Activated CD4-positive, alpha-beta T cell treated with anti-CD3 and anti-CD28 coated beads, Interleukin-2, Interleukin-4, amounts not matched to agents 100 ng/mL and 50 ng/mL, durations not matched to agents 16 hours and 8 hours (primary cell): ENCODE measurements at places on chromosomes 12 and 14.
A peak's percentile ranks its signal among the peaks of the same experiment; 100 is the strongest.

- no peak for DNase-seq
Observed at GRCh38 chr12:22993609-22994315, 368.8 kb downstream of the ETNK1 start.

- no peak for DNase-seq
Observed at GRCh38 chr14:91400696-91401095, 16.9 kb downstream of the CCDC88C start.

- DNase-seq: no peak
Observed at GRCh38 chr14:105050551-105050897, 14.7 kb downstream of the GPR132 start.

- DNase-seq: peak; percentile 61
Observed at GRCh38 chr12:54411391-54412241, 7.5 kb downstream of the ITGA5 start.

DNA sequence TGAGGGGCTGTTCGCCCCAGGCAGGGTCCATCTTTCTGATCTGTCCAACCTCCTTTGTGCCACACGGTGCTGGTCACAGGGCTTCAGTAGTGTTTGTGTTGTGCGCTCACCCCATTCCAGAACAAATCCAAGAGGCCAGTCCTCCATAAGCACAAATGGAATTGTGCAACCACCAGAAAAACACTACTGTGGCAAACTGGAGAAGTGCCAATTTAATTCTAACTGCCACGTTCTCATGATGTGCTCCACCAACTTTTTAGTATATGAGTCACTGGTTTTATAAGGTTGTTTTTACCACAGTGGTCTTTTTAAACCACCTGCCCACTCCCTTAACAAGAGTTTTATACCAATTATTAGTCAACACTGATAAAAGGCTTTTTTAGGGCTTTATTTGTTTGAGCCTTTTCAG lies 380.2 kb downstream of the NAV3 start:
- DNase-seq: no peak

DNA sequence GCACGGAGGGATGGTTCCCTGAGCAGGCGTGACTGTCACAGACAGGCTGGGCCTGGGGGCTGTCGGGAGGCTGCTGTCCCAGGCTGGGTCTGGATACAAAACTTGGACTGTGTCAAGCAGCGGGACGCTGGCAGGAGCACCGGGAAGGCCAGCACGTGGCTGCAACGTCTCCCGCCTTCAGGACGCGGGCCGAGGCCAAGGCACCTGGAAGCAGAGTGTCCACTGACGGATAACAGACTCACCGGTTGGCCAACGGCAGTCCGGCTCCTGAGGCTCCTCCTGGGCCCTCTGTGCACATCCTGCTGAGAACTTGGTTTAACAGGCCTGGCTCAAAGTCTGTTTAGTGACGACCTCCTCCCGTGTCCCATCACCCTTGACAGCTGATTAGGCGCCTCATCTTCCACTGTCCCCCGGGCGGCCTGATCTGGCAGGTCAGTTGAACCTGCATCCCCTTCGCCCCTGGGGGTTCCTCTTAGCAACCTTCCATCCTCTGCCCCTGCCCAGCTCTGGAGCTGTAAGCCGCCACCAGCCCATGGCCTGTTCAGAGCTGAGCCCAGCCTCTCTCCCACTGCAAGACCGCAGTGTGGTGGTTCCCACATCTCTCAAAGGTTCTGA lies 2.5 kb downstream of the XRCC3 start:
- no peak for DNase-seq

DNA sequence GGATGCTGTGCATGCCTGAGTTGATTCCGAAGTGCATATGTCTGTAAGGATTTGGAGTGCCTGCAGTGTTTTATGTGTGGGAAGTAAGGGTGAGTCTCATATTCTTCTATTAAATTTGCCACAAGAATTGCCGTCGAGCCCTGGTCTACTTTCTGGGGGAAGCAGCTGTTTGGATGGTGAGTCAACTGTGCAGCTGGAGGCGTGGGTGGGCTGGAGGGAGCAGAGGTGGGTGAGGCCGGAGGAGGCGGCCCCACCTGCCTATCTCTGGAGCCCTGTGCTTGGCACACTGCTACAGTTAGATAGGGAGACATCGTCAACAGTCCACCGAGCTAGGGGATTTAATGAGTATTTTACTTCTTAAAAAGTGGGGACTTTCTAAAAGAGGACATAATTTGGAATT lies 9.7 kb downstream of the GLRX5 start:
- no peak for DNase-seq

- no peak for DNase-seq
Observed at GRCh38 chr12:74321381-74321780, 216.3 kb upstream of the ATXN7L3B start.
